ENCODE measurements at places on chromosomes 12 and 14.

GRCh38 chr12:65935906-65936901 lies 111.9 kb downstream of the HMGA2 start:
- no peak for DNase-seq

GRCh38 chr14:54362759-54363437 lies 33.9 kb upstream of the CDKN3 start:
- DNase-seq = no peak

DNA sequence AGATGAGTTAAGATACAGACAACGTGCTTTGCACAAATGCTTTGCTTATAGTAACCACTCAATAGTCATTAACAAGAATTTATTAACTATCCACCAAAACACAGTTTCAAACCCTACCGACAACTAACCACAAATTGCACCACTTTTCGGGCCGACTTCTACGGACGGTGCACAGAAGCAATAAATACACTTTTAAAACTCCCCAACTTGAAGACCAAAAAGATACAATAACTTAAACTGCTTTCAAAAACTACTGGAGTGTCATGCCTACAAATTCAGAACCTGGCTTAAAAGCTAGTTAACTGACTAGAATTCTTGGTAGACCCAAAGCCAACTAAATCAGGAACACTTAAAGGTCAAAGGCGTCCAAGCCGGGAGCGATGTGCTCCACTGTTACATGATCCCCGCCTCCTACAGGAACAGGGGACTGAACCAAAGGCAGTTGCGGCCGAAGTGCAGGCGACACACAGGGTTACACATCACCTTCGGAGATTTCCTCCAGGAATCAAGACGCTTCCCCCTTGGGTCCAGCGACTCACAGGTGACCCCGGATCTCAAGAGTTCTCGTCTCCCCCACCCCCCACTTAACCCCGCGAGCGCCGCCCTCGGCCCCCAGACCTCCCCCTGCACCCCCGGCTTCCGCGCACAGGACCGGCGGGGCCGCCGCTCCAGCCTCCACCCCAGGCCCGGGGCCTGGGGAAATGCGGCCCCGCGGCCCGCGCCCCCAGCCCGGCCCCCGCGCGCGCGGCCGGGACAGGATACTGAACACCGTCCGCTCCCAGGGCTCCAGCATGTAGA lies 507 bp downstream of the SPTSSA start:
- DNase-seq = peak; percentile 71

DNA sequence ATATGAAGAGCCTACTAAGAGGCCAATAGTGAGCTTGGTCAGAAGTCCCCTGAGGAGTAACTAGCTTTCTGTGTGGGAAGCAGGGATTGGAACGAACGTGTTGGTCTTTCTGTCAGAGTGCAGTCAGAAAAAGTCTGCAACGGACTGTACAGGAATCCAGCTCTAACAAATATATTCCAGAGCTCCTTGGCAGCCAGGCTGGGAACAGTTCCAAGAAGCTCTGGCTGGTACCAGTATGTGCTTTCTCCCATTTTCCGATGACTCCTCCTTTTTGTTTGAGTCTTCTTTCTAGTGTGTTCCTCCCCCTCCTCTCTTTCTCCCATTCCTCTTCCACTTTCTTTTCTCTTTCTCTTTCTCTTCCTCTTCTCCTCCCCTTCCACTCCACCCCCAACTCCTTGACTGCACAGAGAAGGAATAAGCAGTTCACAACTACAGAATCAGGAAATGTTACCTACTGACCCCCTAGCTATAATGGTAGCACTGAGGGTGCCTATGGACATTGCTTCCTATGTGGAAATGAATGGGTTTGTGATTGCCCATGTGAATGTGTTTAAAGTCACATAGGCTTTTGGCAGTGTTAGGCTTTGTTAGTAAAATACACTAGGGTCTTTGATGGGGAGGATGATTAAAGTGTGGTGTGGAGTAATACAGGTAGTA lies 59.9 kb downstream of the TTLL5 start:
- peak; percentile 38 for DNase-seq

DNA sequence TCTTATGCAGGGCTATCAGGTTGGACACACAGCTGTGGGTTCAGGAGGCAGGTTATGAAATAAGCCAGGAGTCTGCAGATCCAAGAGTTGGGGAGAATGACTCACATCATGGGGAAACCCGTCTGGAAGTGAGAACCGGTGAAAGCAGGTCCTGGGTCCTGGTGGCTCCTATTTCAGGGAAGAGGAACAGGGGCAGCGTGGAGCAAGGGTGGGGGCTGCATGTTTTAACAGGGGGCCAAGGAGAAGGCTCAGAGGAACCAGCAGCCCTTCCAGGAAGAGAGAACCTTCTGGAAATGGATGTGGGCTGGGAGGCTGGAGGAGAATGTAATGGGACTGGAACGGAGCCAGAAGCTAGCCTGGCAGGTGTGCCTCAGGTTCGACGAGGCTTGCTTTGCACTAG lies 7.8 kb upstream of the KRT74 start:
- DNase-seq = peak; percentile 68

- DNase-seq = peak; percentile 17
Measured at GRCh38 chr12:66241061-66242043, 52.3 kb downstream of the IRAK3 start.

GRCh38 chr14:59204305-59204704 lies 15.8 kb downstream of the DAAM1 start:
- DNase-seq = no peak

- DNase-seq = peak; percentile 11
Measured at GRCh38 chr12:100593490-100593889, 20.0 kb downstream of the GAS2L3 start.

GRCh38 chr12:26821212-26821701 lies 11.7 kb downstream of the ITPR2 start:
- peak; percentile 57 for DNase-seq

GRCh38 chr12:93813972-93814821 lies 137.0 kb downstream of the CRADD start:
- no peak for DNase-seq

- no peak for DNase-seq
Measured at GRCh38 chr14:74949859-74950573, 5.4 kb downstream of the PGF start.

DNA sequence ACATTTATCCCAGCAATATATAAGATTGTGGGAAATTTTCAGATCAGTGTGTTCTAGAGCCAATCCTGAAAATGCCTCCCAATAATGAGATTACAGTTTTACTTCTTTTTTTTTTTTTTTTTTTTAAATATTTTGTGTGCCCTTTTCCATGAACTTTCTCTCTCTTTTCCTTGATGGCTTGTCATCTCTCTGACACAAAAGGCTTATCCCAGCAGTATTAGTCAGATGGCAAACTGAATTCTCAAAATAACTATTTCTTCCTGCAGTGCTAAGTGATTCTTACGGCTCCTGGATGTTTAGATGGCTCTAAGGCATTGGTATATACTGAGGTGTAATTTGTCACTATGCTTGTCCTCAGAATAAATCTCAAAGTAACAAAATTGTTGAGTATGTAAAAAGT lies 86.7 kb downstream of the LRP6 start:
- no peak for DNase-seq

DNA sequence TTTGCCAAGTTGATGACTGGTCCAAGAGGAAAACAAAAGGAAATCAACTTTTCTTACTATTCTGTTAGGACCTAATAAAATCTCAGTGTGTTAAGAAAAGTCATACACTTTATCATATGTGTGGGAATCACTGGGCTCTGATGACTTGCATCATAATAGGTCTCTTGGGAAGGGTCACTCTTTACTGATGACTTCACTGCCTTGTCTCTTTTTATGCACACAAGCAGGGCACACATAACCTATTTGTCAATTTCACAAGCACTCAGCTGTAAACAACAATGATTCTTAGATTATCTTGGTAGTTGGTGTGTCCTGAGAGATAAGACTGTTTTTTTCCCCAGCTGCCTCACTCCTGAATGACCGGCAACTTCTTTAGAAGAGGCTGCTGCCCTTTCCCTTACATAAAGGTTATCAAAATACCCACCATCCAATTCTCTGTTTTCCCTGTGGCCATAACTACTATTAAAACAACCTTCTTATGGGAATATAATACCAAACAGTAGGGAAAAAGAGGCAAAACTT lies 50.9 kb upstream of the INSM2 start:
- DNase-seq = no peak

DNA sequence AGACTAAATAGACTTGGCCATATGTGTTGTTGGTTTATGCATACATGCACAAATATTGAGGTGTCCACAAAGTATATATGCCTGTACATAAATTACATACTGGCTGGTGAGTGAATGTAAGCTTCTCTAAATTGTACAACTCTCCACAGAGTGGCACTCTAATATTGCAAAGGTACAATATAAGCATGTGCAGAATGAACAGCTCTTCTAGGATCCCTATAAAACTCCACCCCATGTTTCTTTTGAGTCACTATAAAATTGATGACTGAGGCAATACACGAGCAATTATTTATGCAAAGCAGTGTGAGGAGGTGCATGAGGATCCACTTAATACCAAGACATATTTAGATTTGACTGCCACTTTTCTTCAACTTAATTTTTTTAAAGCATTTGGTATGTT lies 172.2 kb downstream of the NAV3 start:
- DNase-seq = no peak

DNA sequence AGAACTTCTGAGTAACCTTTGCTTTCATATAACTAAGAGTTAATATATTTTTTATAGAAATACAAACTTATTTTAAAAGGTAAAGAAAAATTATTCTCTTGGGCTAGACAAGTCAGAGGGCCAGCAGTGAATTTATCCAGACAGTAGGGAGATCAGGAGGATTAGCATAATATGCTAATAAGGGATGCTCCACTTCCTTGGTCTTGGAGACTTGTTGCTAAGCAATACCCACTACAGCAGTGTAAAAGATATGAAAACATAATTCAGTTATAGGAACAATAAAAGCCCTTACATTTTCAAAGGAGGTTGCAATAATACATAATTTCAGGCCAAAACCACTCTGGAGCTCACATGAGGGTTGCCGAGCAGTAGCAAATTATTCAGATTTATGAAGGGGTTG lies 615.6 kb downstream of the KCNH5 start:
- DNase-seq = no peak

GRCh38 chr14:100851946-100852620 lies 26.2 kb downstream of the MEG3 start:
- DNase-seq = no peak

DNA sequence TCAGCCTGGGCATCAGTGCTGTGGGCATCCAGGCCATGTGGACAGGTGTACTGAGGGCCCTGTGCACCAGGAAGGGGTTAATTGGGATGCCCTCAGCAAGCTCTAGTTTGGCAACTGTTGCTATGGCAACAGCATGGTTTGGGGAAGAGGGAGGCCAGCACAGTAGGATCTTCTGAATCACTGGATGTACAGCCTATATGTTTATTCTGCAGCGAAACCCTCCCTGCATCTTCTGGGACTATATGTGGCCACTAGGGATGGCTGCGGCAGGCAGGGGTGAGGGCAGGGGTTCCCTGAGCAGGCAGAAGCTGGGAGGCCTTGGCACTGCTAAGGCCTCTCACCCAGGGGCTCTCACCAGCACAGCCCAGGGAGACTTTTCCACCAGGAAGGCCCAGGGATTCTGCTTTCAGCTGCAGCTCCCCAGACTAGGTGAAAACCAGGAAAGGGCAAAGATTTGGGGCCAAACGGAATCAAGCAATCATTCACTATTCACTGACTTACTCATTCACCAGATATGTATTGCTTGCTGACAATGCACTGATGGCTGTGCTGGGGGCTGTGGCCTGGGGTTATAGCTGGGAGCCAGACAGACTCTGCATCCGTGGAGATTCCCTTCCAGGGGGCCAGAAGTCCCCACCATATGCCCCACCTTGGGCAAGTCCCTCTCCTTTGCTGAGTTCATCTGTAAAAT lies 42.8 kb downstream of the IRF2BPL start:
- peak; percentile 90 for DNase-seq

GRCh38 chr14:38107216-38107631 lies 100.5 kb upstream of the SSTR1 start:
- peak; percentile 43 for DNase-seq

- DNase-seq = peak; percentile 65
Measured at GRCh38 chr12:104218935-104219334, 3.4 kb downstream of the TXNRD1 start.

- DNase-seq = peak; percentile 25
Measured at GRCh38 chr12:41205070-41205709, 17.1 kb downstream of the PDZRN4 start.

GRCh38 chr12:23277831-23278230 lies 652.9 kb downstream of the ETNK1 start:
- DNase-seq = no peak

GRCh38 chr12:124923905-124924734 lies 9.7 kb upstream of the UBC start:
- DNase-seq = peak; percentile 72

DNA sequence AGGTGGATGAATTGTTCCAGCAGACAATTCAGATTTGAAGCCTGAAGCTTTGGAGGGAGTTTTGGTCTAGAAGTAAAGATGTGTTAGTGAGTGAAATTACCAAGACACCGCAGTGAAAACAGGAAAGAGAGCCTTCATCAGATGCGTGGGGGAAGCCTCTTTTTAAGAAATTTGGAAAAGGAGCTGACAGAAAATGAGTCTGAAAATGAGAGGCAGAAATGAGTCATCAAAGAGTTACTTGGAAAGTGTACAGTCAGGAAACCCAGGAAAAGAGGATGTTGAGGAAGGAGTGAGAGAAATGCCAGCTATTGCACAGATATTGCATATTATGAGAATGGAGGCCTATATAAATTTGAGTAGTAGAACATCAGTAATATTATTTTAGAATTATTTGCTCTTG lies 520.7 kb downstream of the NRXN3 start:
- no peak for DNase-seq

DNA sequence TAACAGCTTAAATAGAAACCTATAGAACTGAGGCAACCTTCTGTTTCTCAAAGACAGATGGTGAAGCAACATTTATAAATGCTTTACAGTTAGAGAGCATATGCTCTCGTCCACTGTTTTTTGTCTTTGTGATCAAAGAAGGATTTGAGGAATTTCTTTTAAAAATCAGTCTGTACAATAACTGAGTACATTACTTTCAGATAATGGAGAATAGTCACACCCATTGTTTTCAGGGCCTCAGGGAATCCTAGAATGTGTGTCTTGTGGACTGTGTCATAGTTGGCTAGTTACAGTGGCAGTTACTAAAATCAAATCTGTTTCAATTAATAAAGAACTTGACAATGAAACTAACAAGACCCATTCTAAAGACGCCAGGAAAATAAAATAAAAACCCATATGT lies 107.9 kb downstream of the PRKCH start:
- no peak for DNase-seq

DNA sequence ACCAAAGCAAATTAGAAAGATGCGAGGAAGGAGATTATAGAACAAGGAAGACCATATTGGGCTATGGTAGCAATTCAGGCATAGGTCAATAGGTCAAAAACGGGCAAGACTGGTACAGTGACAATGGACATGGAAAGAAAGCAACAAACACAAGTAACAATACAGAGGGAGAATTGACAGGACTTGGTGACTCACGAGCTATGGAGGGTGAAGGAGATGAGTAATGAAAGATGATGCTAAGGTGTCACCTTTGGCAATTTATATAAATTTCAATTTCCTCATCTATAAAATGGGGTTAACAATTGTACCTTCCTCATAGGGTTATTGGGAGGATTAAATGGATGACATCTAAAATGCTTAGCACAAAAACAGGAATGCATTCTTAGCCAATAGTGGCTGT lies 15.1 kb upstream of the DUSP16 start:
- DNase-seq = peak; percentile 40

GRCh38 chr14:50835280-50835679 lies 4.3 kb upstream of the NIN start:
- peak; percentile 78 for DNase-seq
